ENCODE measurements at places on chromosomes 1 and 21. TPM values are rescaled to one million over a fixed set of nuclear protein-coding genes. Genes with fewer than 3 reads are reported as not detected.

DNA sequence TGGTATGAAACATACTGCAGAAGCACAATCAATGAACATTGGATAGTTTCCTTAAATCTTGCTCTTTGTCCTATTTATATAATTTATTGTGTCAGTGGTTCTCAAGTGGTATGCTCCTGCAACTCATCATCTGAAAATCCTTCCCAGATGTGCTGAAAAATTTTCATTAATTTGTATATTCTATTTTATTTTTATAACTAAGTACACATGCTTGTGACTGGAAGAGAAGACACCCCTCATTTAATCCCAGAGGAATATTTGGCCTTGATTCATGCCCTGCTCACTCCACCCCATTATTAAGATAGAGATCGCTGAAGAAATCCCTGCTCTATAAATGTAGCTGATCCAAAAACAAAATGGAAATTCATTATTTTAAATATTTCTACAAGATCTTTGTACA is 870.5 kb upstream of the CXADR start:
- no peak for DNase-seq

DNA sequence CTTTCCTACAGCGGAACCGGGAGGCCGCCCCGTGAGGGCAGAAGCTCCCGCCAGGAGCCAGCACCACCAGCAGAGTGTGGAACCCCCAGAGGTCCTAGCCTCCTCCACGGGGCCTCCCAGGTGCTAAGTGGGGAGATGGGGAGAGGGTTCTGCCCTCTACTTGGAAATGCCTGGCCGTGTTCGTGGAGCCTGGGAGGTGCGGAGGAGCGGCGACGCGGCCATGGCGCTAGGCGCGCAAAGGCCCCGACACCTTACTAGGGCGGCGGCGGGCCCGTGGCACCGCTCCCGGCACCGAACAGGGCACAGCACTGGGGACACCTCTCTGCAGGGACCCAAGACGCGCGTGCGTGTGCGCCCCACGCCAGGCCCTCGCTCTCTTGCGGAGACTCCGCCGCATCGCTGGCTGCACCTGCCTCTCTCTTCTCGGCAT is 1.3 kb upstream of the CACNA1E start:
- no peak for DNase-seq

DNA sequence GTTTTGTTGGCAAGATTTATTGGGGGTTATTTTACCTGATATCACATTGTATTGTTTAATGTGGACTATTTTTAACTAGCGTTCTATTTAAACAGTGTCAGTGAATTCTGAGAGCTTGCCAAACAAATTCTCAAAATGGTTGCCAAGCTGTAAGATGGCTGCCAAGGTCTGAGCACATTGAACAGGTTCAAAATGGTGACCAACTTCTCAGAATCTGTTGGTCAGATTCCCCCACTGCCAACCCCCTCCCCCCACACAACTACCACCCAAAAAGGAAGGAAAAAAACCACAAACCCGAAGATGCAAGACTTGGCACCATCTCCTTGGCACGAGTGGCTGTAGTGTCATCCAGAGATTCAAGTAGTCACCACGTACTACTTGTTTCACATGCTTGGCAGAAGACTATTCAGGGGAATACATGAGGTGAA is 159.1 kb downstream of the NFIA start:
- DNase-seq, result peak; percentile 20

- no peak for DNase-seq
Measured at GRCh38 chr21:46354046-46354445, 30.1 kb downstream of the PCNT start.

GRCh38 chr1:150906329-150906728 is 19.4 kb downstream of the CTXND2 start:
- DNase-seq, result no peak

DNA sequence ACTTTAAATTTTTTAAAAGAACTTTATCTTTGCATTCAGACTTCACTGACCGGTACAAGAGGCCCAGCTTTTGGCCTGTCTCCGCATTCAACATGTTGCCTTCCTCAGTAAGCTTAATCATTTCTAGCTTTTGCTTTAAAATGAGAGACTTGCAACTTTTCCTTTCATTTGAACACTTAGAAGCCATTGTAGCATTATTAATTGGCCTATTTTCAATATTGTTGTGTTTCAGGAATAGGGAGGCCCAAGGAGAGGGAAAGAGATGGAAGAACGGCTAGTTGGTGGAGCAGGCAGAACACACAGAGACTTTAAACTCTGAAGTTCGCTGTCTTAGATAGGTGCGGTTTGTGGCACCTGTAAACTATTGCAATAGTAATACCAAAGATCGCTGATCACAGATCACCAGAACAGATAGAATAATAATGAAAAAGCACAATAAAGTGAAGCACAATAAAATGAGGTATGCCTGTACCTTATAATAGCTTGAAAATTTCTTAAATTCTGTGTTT is 31.4 kb downstream of the RABGAP1L start:
- DNase-seq, result no peak

SYNC gene
- polyA plus RNA-seq, result 6.9 TPM
